ENCODE measurements at places on chromosomes 2 and 18. TPM values are rescaled to one million over a fixed set of nuclear protein-coding genes. Genes with fewer than 3 reads are reported as not detected.
A peak's percentile ranks its signal among the peaks of the same experiment; 100 is the strongest.

- no peak overlapping the region for H3K27ac ChIP-seq
- H3K4me3 ChIP-seq: no peak overlapping the region
- peaks cover 20% of the 10 kb centered on the region for H3K4me1 ChIP-seq
- no peaks in the 10 kb centered on the region for H3K36me3 ChIP-seq
These were observed 79.2 kb upstream of the MGAT5 start for GRCh38 chr2:134174711-134175110.

The CROCC2 gene
- total RNA-seq: 4.4 TPM

- DNase-seq: no peak
- no peaks in the 10 kb centered on the region for H3K27me3 ChIP-seq
- no peak overlapping the region for H3K4me3 ChIP-seq
- H3K4me1 ChIP-seq: no peaks in the 10 kb centered on the region
These were observed 1238.4 kb downstream of the LRP1B start for GRCh38 chr2:140892436-140892835.

DNA sequence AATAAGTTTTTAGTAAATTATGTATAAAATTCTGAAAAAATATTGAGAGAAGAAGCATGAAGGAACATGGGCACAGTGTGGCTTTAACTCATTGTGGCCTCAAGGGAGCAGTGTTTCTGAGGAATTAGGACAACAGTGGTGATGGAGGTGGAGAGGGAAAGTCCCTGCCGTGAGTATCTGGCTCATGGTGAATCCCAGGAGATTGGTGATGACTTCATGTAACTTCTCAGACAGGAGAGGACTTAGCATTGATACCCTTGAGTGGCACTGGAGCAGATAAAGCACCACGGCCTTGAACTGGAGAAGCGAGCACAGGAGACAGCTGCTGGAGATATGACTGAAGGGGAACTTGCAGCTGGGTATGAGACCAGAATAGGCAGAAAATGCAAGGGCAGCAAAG is 35.0 kb upstream of the LRP1B start:
- no peak overlapping the region for H3K4me3 ChIP-seq
- H3K27me3 ChIP-seq: no peaks in the 10 kb centered on the region
- H3K4me1 ChIP-seq: no peaks in the 10 kb centered on the region
- no peak overlapping the region for H3K27ac ChIP-seq
- no peak for DNase-seq
- H3K36me3 ChIP-seq: no peaks in the 10 kb centered on the region

DNA sequence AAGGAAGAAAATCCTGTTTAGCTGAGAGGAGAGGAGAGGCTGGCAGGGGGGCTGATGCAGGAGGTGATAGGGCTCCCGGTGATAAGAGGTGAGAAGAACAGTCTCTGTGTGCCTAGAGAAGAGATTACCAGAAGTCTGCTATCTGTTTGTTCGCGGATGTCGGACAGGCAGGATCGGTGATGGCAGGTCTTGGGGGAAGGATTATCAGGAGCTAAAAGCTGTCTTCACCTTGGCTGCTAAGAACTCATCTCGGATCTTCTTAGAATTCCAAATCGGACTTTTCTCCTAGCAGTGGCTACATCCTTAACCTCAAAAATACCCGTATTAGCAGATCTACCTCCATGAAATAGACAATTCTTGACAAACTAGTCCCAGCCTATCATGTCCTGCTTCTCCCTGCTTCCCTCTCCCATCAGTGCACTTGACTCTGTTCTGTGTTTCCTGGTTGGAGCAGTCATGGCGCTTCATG is 282.1 kb upstream of the TRIB2 start:
- H3K4me1 ChIP-seq: no peaks in the 10 kb centered on the region
- no peaks in the 10 kb centered on the region for H3K36me3 ChIP-seq
- H3K27ac ChIP-seq: no peak overlapping the region
- DNase-seq: no peak
- H3K4me3 ChIP-seq: no peak overlapping the region
- no peaks in the 10 kb centered on the region for H3K27me3 ChIP-seq

GRCh38 chr18:39523281-39523680 is 1957.7 kb upstream of the CELF4 start:
- H3K27ac ChIP-seq: no peak overlapping the region
- H3K4me1 ChIP-seq: no peaks in the 10 kb centered on the region
- H3K36me3 ChIP-seq: no peaks in the 10 kb centered on the region
- no peak for DNase-seq
- H3K27me3 ChIP-seq: no peaks in the 10 kb centered on the region

The TUBA3E gene
- total RNA-seq: not detected

The KLF7 gene
- 18.2 TPM for total RNA-seq

DNA sequence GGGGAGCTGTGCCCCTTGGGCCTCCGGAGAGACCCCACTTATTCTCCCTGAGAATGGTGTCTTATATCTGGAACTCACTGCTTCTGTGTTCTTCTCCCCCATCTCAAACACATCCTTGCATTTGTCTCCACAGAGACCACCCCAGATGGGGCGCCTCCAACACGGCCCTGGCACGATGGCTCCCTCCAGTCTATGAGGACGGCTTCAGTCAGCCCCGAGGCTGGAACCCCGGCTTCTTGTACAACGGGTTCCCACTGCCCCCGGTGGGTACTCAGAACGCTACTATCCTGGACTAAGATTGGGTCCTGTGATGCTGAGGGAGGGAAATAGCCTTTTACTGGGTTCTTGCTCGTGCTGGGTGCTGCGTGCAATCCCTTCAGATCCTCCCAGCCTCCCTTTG is 40.3 kb downstream of the TPO start:
- H3K4me1 ChIP-seq: no peaks in the 10 kb centered on the region
- peaks cover under 1% of the 10 kb centered on the region for H3K27me3 ChIP-seq
- H3K27ac ChIP-seq: no peak overlapping the region
- H3K4me3 ChIP-seq: no peak overlapping the region
- DNase-seq: no peak
- no peaks in the 10 kb centered on the region for H3K36me3 ChIP-seq

DNA sequence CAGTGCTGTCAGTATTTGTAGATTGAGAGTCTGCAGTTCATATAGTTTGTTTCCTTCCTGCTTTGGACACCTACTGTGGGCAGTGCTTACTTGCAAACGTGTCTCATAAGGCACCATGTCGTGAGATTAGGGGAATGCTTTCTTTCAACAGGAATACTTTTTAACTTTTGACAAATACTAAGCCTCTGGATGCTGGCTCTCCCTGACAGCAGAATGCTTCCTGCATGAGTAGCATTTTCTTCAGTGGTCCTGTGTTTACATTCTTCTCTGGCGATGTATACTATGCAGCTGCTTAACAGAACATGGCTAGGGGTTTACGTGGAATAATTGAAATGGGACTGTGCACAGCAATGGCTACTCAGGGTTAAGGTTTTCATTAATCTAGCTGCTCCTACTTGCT is 807.5 kb downstream of the MBD2 start:
- H3K4me1 ChIP-seq: no peaks in the 10 kb centered on the region
- no peak overlapping the region for H3K4me3 ChIP-seq
- H3K27me3 ChIP-seq: no peaks in the 10 kb centered on the region
- no peak for DNase-seq
- no peaks in the 10 kb centered on the region for H3K36me3 ChIP-seq

The HOXD9 gene
- 3.2 TPM for total RNA-seq

The CXCR1 gene
- 0.89 TPM for total RNA-seq

- no peaks in the 10 kb centered on the region for H3K4me1 ChIP-seq
- DNase-seq: no peak
- peaks cover 20% of the 10 kb centered on the region for H3K36me3 ChIP-seq
- H3K4me3 ChIP-seq: no peak overlapping the region
These were observed 1.0 kb upstream of the GPR35 start for GRCh38 chr2:240624011-240624949.

- no peaks in the 10 kb centered on the region for H3K36me3 ChIP-seq
- DNase-seq: no peak
- peaks cover 6% of the 10 kb centered on the region for H3K4me1 ChIP-seq
- H3K4me3 ChIP-seq: no peak overlapping the region
- H3K27ac ChIP-seq: no peak overlapping the region
These were observed 91.5 kb downstream of the MALT1 start for GRCh38 chr18:58762781-58763171.

DNA sequence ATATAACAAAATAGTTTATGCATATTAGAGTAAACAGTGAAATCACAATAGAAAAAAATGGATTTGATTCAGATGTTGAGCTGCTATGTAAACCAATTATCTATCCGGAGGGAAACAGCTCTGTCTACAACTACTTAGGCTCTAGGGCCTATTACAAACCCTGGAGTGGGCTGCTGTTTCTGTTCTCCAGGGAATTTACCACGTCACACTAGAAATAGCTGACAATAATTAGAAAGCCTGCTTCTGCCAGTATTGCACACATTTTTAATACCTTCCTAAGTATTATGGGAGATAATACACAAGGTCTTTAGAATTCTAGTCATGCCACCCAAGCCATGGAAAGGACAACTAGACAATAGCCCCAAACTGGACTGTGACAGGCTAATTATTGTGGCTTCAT is 411.1 kb downstream of the FIGN start:
- no peak overlapping the region for H3K27ac ChIP-seq
- no peak overlapping the region for H3K4me3 ChIP-seq
- no peak for DNase-seq
- no peaks in the 10 kb centered on the region for H3K27me3 ChIP-seq
- no peaks in the 10 kb centered on the region for H3K36me3 ChIP-seq
- no peaks in the 10 kb centered on the region for H3K4me1 ChIP-seq

GRCh38 chr2:152099367-152100050 is 665 bp upstream of the CACNB4 start:
- H3K27me3 ChIP-seq: peaks cover 21% of the 10 kb centered on the region
- no peaks in the 10 kb centered on the region for H3K36me3 ChIP-seq
- peak overlapping the region; percentile 69 for H3K4me3 ChIP-seq

- no peaks in the 10 kb centered on the region for H3K36me3 ChIP-seq
- H3K27me3 ChIP-seq: no peaks in the 10 kb centered on the region
- no peaks in the 10 kb centered on the region for H3K4me1 ChIP-seq
These were observed 502.3 kb upstream of the KLHL29 start for GRCh38 chr2:22882643-22883042.

GRCh38 chr2:192604295-192604694 is 409.6 kb upstream of the TMEFF2 start:
- no peaks in the 10 kb centered on the region for H3K4me1 ChIP-seq
- no peaks in the 10 kb centered on the region for H3K36me3 ChIP-seq
- no peak overlapping the region for H3K4me3 ChIP-seq
- no peaks in the 10 kb centered on the region for H3K27me3 ChIP-seq
- H3K27ac ChIP-seq: no peak overlapping the region
- DNase-seq: no peak

- DNase-seq: no peak
- peaks cover 5% of the 10 kb centered on the region for H3K36me3 ChIP-seq
- no peak overlapping the region for H3K4me3 ChIP-seq
- H3K4me1 ChIP-seq: no peaks in the 10 kb centered on the region
- no peaks in the 10 kb centered on the region for H3K27me3 ChIP-seq
These were observed 40.7 kb downstream of the PCARE start for GRCh38 chr2:29033656-29034055.

The ALKAL2 gene
- total RNA-seq: 3.4 TPM

GRCh38 chr2:102484310-102485061 is 11.5 kb downstream of the SLC9A4 start:
- H3K4me3 ChIP-seq: no peak overlapping the region
- DNase-seq: no peak
- H3K36me3 ChIP-seq: no peaks in the 10 kb centered on the region
- H3K27me3 ChIP-seq: no peaks in the 10 kb centered on the region

- peaks cover 15% of the 10 kb centered on the region for H3K4me1 ChIP-seq
- H3K27me3 ChIP-seq: no peaks in the 10 kb centered on the region
- no peak for DNase-seq
- peaks cover 24% of the 10 kb centered on the region for H3K36me3 ChIP-seq
- H3K4me3 ChIP-seq: no peak overlapping the region
These were observed 2.8 kb downstream of the CNDP2 start for GRCh38 chr18:74498712-74499627.

DNA sequence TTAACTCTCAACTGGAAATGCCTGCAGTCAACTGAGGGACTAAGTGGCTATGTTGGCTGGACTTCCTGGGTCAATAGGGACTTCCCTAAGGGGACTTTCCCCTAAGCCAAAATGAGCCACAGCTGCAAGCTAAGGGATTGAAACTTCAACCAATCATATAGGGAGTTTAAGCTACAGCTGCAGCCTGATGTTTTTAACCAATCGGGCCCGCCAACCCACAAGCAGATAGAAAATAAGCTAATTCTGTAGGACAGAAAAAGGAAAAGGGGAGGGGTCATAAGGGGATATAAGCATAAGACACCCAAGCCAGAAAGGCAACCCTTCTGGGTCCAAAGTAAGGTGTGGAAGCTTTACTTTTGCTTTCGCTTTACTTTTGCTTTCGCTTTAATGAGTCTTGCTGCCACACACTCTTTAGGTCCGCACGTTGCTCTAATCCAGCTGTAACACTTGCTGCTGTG is 927.5 kb downstream of the ERBB4 start:
- H3K27me3 ChIP-seq: no peaks in the 10 kb centered on the region
- no peak for DNase-seq
- H3K36me3 ChIP-seq: no peaks in the 10 kb centered on the region
- no peak overlapping the region for H3K27ac ChIP-seq
- no peaks in the 10 kb centered on the region for H3K4me1 ChIP-seq

DNA sequence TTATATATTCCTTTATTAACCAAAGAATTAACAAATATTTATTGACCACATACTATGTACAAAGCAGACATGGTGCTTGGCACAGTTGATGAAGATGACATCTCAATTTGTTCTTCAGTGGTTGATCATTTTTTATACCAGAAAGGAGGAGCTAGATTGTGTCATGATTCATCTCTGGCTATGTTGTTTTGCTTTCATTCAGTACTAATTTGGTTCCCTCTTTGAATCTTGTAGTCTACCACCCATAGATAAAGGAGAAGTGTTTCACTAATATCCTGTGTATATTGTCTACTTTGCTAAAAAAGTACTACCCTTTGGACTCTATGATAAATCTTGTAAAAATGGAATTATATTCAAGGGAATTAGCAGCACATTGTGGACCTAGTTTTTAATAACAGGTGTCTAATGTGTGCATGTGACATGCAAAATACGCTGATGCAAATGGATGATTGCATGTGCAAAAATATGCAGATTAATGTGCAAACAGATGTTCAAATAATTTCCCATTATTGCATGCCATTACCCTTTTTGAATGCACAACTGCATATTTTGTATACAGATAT is 313.2 kb upstream of the ZEB2 start:
- no peaks in the 10 kb centered on the region for H3K36me3 ChIP-seq
- H3K27ac ChIP-seq: no peak overlapping the region
- no peaks in the 10 kb centered on the region for H3K27me3 ChIP-seq
- DNase-seq: no peak
- no peak overlapping the region for H3K4me3 ChIP-seq

- DNase-seq: no peak
- H3K27ac ChIP-seq: no peak overlapping the region
- H3K4me3 ChIP-seq: no peak overlapping the region
- H3K27me3 ChIP-seq: no peaks in the 10 kb centered on the region
These were observed 6.2 kb downstream of the IL36B start for GRCh38 chr2:113046465-113046864.

The RPRM gene
- total RNA-seq: 15.1 TPM

- H3K4me1 ChIP-seq: no peaks in the 10 kb centered on the region
- H3K27ac ChIP-seq: no peak overlapping the region
- peaks cover 4% of the 10 kb centered on the region for H3K27me3 ChIP-seq
These were observed 59.0 kb downstream of the RASGRP3 start for GRCh38 chr2:33535421-33535820.

The PRKD3 gene
- 55.8 TPM for total RNA-seq

All from spinal cord (tissue), 10 donors.